ENCODE measurements at places on chromosomes 1 and 21.

- DNase-seq, result no peak
These were observed 154.6 kb downstream of the ROR1 start for GRCh38 chr1:63928186-63929105.

- no peak for DNase-seq
These were observed 13.5 kb downstream of the RAB3B start for GRCh38 chr1:51976846-51977602.

GRCh38 chr21:25934771-25935224, 200.0 kb downstream of the GABPA start:
- no peak for DNase-seq

DNA sequence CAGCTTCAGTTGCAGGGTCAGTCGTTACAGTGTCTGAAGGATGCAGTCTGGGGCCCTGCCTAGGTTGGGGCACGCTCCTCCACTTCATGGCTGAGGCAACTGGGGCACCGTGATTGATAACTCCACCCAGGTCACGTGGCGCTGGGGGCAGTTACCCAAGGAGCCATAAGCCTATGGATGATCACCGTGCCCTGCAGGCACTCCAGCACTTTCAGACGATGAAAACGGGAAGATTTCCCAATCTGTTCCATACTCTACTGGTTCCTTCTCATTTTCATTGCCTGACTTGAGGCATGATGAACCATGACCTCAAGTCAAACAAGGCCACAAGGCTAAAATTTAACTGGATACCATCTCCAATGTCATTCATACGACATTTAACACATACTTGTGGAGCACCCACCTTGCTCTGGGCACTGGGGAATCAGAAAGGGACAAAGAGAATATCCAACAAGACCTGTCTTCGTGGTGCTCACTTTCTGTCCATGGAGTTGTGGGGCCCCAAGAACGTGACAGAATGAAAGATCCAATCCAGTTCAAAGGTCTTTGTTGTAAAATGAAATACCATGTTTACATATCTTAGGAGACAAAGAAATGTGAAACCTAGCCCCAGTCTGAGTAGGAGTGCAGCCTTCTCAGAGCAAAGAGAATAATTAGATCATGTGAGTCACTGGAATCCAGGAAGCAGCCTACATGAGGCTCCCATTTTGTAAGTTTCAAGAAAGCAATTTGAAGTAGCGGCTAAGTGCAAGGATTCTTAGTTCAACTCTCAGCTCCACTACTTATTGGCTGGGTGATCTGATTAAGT, 39.4 kb upstream of the SPOCD1 start:
- DNase-seq, result no peak

- DNase-seq, result no peak
These were observed 4.6 kb upstream of the KNCN start for GRCh38 chr1:46555826-46556619.

DNA sequence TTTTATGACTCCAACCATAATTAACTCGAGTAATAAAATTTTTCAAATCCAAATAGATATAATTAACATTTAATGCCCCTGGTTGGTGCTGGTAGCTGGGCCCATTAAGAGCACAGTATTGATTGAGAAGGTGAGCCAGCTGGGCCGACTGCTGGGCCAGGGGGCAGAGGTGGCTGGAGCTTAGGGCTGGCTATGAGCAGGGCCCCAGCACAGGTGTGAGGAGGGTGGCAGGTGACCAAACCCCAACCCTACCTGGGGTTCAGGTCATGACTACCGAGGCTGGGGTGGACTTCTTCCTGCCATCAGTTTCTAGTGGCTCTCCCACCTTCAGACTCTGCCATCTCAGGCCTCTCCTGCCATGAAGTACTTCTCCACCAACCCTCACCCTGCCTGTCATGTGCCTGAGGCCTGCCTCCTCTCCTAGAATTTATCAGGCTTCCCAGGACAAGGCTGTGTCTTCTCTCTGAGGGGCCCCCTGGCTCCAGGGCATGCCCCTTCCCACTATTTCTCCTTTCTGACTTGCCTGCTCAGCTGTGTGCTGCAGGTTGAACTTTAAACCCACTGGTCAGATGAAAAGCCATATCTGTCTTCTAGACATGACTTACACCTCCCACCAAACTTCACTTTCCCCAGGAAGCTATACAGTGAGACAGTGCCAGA, 85.6 kb downstream of the TMEM53 start:
- DNase-seq, result no peak

DNA sequence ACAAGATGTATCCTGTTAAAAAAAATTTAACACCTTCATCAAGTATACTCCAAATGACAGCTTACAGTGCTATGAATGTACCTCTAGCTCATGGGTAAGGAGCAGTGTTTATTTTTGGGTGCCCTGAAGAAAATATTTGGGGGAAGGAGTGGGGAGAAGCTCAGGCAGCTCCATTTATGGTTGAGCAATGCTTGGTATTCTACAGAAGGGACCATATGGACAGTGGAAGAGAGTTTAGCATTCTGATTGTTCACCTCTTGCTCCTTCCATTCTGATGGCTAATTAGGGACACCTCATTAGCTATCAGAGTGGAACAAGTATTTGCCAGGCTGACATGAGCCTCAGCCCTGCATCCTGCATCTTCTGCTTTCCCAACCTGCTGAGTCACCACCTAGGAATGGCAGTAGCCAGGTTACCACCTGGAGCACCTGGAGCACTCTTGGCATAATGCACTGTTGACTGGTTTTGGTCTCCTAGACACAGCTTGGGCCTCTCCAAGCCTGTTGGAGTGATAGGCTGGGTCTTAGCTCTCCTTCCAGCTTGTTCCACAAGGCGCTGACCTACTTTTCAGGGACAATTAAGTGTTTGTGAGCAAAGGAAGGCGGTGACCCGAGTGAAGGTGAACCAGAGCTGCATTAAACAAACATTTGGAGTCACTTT, 62.0 kb upstream of the MACF1 start:
- DNase-seq, result no peak

DNA sequence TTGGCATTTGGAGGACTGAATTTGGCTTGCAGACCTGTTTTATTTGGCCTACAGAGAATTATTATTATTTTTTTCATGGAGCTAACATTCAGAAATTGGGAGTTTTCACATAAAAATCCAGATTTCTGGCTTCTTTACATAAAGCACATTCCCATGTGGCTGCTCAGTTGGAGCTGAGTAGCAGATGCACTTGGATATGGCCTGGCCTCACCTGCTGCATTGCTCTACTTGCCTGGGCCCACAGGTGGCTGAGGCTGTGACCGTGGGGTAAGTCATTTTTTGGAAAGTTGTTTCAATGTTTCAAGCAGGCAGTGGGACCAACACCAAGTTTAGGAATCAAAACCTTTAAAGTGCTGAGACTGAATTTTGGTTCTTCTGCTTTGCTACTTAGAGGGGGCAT, 56.7 kb downstream of the GADD45A start:
- DNase-seq, result no peak

DNA sequence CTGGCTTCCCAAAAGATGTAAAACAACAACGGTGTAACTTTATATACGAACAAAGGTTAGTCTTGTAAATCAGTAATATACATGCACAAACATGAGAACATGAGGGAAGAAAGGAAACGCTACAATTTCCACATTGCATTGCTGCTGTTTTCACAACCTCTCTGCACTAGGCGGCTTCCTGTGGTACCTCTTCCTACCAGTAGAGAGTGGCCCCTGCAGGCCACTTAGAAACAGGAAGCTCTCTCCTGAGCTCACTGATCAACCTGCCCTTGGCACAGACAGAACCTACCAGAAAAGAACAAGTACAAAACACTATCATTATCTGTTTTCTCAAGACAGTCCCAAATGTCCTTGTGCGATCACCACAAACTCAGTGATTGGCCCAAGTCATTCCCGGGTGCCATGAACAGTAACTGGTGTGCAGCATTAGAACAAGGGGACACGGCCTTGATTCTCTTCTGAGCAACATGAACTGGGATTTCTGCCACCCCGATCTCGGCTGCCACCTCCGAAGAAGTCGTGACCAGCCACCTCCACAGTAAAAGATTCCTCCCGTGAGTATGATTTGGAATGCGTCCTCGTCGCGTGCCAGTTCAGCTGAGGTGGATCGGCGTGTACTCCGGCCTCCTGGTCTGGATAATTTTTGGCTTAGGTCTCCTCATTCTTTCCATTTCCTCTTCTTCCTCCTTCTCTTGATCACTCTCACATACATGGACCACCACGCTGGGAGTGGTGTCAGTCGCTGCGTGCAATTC, 5.7 kb upstream of the KCNE1 start:
- no peak for DNase-seq

GRCh38 chr1:154327466-154328317, 2.4 kb downstream of the ATP8B2 start:
- no peak for DNase-seq

GRCh38 chr21:18743531-18743930, 339.9 kb upstream of the TMPRSS15 start:
- no peak for DNase-seq

DNA sequence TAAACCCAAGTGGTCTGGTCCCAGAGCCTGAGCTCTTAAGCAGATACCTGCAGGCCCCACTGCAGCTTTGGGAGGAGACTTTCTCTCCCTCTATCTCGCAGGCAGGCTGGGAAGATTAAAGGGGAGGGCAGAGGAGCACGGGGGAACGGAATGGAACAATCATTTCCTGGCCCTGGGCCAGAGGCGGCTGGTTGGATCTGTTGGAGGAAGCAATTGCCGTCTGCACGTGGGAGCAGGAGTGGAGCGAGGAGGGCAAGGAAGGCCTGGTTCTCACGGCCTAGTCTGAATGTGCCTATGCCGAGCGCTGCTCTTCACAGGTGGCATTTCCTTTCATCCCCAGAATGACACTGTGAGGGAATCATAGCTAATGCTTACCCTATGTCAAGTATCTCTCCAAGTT, 23.7 kb downstream of the NKAIN1 start:
- peak; percentile 76 for DNase-seq

- DNase-seq, result no peak
These were observed 40.5 kb downstream of the DISC1 start for GRCh38 chr1:231666937-231667608.

DNA sequence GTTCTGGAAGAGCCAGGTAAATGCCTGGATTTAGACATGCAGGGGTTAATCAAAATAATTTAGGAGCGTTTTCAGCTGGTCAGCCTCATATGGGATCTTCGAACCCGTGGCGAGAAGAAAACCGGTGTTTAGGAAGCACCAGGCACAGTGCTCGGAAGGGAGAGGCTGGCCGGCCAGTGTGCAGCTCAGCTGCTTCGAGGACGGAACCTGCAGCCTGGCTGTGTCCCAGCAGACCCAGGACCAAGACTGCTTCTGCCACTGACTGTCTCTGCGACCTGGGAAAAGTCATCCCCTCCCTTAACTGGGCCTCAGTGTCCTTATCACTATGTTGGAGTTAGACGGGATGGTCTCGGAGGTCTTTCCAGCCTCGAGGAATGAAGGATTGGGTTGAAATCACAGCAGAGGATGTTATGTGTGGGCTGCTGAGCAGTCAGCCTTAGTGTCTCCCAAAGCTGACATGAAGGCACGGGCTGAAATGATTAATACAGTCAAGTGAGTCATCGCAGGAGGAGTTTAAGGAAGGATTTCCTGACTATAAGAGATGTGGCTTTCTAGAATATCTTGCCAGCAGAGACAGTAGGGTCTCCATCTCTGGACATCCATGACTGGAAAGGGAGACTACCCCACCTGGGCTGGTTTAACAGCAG, 20.8 kb downstream of the PPFIA4 start:
- DNase-seq, result no peak

DNA sequence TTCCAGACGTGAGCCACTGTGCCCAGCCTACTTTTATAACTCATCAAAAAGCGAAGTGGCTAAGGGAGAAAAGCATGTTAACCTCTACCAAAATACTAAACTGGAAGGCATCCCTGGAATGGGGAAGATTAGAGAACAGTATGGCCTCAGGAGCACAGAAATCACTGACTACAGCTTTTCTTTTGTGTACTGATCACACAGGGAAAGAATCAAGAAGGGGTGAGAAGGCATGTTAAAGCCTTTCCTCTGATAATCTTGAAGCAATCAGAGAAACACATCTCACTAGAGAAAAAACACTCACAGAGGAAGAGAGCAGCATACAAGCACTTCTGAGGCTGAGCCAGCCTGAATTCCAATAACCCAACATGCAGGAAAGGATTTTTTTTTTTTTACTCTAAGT, 10.7 kb downstream of the PCAT6 start:
- no peak for DNase-seq

- DNase-seq, result peak; percentile 38
These were observed 59.3 kb upstream of the GJB5 start for GRCh38 chr1:34695580-34695979.

GRCh38 chr1:163291461-163291860, 30.3 kb upstream of the NUF2 start:
- no peak for DNase-seq

GRCh38 chr21:31279214-31279613, 64.8 kb downstream of the TIAM1 start:
- DNase-seq, result no peak

Data from NCI-H524 (cell line).